ENCODE measurements at places on chromosomes 3 and 15.

DNA sequence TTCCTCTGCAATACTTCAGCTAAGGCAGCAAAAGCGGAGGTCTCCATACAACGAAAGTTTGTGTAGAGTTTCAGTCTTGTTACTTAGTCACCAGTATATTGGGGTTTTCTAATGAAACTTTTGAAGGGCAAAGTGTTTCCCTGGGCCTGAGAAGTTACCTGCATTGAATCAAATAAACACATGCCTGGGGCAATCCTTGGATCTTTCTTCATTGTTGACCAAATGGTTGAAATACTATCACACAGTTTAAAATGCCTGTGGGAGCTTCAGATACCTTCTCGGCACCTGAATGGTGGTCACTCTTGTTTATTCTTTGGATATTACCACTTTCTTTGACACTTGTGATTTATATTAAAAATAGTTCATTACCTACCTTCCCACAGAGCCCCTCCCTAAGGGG lies 988 bp upstream of the CHSY1 start:
- DNase-seq, result no peak

DNA sequence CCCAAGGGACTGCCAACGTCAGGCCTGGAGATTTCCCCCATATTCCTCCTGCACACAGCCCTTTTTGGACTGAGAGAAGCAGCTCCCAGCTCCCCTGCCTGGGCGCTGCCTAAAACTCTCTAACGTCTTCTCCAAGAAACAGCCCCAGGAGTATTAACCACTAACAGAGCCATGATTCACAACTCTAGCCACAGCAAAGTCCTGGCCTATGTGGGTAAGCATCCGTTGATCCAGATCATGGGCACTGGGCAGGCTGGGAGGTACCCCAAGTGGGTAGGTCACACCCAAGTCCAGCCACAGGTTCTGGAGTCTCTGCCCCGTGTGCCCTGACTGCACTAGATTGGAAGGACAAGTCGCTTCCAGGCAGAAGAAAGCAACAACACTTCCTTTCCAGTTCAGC lies 31.9 kb downstream of the NBEAL2 start:
- no peak for DNase-seq

DNA sequence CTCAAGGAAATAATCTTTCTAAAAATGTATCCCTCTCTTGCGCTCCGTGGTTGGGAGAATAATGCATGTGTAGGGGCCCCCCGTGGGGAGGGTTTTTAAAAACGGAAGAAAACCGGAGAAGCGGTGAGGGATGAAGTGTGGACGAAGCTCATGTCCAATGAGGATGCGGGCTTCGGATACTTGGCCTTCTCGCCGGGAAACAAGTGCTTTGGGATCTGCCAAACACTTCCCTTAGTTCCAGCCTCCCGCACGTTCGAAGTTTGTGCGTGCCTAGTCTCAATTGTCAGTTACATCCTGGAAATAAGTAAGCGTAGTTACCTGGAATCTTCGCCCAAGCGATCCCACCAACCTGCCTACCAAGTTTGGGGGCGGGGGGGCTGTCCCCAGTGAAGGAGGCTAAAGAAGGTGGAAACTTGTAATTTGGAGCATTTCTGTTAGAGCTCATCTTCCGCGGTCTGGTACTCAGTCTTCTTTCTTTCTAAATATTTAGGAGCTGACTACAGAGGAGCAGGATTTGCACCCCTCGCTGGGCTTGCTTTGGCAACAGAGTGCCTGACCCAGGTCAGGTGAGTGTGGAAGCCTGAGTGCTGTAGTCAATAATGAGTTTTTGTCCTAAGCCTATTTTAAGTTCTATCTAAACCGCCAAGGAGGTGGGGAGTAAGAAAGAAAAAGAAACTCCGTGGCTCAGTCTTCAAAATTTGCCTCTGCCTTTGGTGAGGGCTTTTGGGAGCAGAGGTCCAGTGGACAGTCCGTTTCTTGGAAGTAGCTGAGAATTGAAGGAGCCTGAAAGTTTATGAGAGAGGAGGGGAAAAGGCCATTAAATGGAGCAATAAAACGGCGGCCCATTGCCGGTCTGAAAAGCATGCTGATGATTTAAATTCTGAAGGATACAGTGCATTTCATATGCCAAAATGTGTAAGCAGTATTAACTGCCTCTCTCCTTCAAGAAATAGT lies 1.1 kb downstream of the ITPR1 start:
- DNase-seq, result peak; percentile 19

GRCh38 chr15:62417439-62417838 lies 252.4 kb upstream of the C2CD4B start:
- DNase-seq, result no peak

GRCh38 chr3:181839039-181839915 lies 127.6 kb downstream of the SOX2 start:
- no peak for DNase-seq

DNA sequence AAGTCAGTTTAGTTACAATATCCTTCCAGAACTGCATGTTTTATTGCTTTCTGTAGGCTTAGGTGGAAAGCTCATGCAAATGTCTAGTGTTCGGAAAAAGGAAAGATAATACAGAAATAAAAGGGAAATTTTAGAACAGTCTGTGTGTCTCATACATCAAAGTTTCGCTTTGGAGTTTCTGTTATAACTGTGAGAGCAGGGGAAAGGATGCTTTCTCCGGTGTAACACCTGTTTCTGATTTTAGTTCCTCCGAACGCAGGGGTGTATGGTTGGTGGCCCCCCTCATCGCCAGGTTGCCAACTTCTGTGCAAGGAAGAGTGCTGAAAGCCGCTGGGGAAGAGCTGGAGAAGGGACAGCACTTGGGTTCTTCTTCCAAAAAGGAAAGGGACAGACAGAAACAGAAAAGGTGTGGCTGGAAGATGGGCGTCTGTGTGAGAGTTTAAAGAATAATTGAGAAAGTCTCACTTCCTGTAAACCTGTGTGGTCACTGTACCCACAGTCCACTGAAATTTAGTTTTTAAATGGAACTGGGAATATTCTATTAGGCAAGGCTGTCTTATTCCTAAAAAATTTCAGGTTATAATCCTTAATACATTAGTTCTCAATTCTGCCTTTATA lies 6.7 kb downstream of the P2RY12 start:
- DNase-seq, result no peak

DNA sequence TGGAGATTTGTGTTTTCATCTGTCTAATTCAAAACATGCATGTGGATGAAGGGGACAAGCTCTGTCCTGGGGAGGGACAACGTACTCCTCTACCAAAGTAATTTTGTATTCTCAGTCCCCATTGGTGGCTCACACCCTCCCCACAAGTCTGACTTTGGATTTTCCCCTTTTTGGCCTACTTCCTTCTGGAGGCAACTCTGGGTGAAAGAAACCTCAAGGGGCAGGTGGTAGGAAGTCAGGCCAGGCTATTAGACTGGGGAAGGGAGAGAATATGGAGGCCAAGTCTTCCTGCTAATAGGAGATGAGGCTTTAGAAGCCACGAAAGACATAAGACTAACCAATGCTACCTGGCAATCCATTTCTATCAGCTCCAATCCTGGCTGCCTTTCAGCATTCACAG lies 124.9 kb upstream of the RASGRP1 start:
- DNase-seq, result no peak

GRCh38 chr15:83837945-83838571 lies 184.1 kb downstream of the ADAMTSL3 start:
- peak; percentile 75 for DNase-seq

GRCh38 chr15:100572362-100572983 lies 29.5 kb downstream of the LINS1 start:
- DNase-seq, result no peak

- peak; percentile 23 for DNase-seq
Observed at GRCh38 chr15:45399381-45400212, 21.3 kb upstream of the GATM start.

DNA sequence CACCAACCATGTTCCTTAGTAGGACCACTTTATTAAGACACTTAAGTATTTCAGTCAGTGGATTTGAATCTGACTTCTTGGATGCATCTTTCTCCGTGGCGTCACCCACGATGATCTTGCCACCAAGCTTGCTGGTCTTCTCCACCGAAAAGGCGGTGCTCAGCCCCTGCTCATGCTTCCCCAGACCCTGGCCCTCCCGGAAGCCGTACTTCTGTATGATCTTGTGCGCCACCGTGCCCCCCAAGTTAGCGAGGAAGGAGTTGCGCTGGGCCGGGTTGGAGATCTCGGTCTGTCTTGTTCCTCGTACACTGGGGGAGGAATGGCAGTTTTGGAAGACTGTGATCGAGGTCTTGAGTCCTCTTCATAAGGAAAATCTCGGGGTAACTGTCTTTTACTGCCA lies 213.4 kb upstream of the NANOGP8 start:
- no peak for DNase-seq

DNA sequence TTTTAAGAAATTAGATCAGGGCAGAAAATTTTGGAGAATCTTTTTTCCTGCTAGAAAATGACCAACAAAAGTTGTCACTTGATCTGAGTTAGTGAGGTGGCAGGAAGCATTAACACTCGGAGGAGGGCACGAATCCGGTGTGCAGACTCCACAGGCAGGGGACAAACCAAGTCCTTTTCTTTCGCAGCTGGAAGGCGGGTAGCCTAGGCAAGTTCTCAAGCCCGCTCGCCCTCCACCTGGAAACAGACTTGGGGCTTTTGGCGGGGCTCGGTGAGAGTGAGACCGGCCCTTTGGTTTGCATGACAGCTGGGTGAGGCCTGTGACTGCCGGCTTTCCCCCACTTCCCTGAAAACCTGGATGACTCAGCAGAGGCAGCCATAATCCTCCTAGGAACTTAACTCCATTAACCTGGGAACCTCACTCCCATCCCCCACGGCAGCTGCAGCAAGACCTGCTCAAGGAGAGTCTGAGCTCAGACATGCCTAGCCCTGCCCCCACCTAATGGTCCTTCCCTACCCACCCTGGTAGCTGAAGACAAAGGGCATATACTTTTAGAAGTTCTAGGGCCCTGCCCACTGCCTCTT lies 134.8 kb downstream of the MFSD1 start:
- no peak for DNase-seq

GRCh38 chr3:72950372-72950771 lies 46.2 kb upstream of the PPP4R2 start:
- DNase-seq, result no peak

- DNase-seq, result no peak
Observed at GRCh38 chr3:100877286-100877685, 115.9 kb downstream of the ABI3BP start.

DNA sequence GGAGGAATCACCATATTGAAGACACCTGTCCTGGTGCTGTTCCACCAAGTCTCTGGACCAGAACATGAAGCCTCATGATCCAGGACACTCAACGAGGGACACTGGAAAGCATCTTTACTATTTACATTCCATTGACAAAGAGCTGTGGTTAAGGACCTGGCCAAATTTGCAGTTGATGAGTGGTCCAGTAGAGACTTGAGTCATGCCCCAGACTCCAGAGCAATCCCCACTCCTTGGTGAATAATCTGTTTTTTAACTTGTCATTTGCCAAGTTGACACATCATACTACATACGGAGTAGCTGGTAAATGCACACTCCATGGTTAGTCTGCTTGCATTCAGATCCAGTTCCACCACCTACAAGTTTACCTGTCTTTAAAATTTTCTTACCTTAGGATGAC lies 1.2 kb upstream of the COL6A6 start:
- DNase-seq, result no peak

DNA sequence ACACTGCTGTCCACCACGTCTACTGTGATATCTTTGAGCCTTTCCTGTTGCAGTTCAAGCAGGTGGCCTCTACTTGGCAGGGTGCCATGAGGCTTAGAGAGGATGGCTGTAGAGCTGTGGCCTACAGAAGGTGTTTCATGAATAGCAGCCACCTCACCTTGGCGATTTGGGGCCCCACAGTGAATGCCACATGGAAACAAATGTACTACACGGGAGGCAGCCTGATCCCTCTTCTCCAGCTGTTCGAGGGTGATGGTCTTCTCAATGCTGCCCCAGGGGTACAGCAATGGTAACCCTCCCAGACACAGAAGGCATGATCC lies 70.7 kb downstream of the FAM43A start:
- no peak for DNase-seq

DNA sequence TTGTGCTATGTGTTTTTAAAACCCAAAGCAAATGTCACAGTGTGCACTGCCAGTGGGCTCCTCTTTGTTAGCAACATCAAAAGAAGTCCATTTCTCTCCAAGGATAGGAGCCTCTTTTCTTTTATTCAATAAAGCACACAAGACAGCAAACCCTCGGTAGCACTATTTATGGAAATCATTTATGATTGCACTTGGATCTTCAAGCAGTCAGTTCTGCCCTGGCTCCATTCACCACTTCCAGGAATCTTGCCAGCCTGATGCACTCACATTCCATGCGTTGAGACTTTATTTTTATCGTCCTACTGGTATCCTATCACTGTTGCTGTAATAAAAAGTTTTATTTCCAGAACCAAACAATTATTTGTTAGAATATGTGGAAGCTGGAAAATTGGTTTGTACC lies 412.1 kb downstream of the TBL1XR1 start:
- no peak for DNase-seq

GRCh38 chr3:37487785-37488184 lies 313.4 kb upstream of the LRRFIP2 start:
- no peak for DNase-seq

DNA sequence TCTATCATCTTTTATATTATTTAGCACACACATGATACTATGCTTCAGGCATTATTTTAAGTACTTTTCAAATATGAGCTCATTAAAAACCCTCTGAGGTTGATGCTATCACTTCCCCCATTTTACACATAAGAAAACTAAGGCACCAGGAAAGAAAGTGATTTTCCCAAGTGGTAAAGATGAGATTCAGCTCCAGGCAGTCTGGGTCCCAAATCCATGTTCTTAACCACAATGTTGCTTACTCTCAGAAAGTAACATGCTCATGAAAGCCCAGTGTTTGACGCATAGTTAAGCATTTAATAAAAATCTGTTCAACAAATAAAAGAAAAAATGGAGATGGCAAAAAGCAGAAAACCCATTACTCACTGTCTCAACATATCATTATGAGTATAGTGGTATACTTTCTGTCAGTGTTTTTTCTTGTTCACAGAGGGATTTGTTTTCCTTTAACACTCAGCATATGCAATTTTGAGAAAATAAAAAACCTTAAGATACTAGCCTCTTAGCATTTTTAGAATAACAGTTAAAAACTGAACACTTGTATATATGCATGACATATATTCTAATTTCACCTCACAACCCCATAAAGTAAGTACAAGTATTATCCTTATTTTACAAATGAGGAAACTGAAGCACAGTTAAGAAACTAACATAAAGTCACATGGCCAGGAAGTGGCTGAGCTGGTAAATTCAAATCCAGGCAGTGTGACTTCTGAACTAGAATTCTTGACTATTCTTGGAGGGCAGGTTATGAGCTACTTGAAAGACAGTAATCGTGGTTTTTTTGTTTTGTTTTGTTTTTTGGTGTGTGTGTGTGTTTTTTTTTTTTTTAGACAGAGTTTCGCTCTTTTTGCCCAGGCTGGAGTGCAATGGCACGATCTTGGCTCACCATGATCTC lies 10.4 kb downstream of the PEAK1 start:
- no peak for DNase-seq
